ENCODE measurements at places on chromosomes 5 and 9.

GRCh38 chr5:112141582-112141981 lies 277.5 kb downstream of the EPB41L4A start:
- DNase-seq, result no peak

GRCh38 chr5:96079075-96079474 lies 117.4 kb upstream of the ELL2 start:
- peak; percentile 76 for DNase-seq

- no peak for DNase-seq
Measured at GRCh38 chr9:126856326-126856877, 4.0 kb upstream of the ZBTB34 start.

DNA sequence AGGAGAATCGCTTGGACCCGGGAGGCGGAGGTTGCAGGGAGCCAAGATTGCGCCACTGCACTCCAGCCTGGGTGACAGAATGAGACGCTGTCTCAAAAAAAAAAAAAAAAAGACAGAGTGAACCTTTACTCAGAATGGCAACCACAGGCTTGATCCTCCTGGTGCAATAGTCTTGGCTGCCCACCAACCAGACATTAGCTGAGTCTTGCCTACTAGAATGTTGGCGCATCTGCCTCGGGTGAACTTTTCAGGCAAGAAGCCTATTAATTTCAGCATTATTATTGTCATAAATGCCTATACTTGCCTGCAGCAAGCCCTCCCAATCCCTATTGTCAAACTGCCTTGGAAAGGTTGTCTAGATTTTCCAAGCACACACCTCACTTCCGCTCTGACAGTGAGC lies 4.2 kb downstream of the SERINC5 start:
- no peak for DNase-seq

DNA sequence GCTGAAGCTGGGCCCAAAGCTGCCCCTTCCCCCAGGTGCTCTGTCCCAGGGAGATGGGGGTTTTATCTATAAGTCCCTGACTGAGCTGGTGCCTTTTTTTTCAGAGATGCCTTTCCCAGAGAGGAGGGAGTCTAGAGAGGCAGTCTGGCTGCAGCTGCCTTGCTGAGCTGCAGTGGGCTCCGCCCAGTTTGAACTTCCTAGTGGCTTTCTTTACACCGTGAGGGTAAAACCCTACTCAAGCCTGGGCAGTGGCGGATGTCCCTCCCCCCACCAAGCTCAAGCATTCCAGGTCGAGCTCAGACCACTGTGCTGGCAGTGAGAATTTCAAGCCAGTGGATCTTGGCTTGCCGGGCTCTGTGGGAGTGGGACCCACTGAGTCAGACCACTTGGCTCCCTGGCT lies 41.3 kb downstream of the CAVIN4 start:
- DNase-seq, result no peak

- no peak for DNase-seq
Measured at GRCh38 chr5:100188339-100188738, 346.8 kb upstream of the FAM174A start.

GRCh38 chr9:89433826-89434225 lies 64.1 kb downstream of the SEMA4D start:
- peak; percentile 90 for DNase-seq

DNA sequence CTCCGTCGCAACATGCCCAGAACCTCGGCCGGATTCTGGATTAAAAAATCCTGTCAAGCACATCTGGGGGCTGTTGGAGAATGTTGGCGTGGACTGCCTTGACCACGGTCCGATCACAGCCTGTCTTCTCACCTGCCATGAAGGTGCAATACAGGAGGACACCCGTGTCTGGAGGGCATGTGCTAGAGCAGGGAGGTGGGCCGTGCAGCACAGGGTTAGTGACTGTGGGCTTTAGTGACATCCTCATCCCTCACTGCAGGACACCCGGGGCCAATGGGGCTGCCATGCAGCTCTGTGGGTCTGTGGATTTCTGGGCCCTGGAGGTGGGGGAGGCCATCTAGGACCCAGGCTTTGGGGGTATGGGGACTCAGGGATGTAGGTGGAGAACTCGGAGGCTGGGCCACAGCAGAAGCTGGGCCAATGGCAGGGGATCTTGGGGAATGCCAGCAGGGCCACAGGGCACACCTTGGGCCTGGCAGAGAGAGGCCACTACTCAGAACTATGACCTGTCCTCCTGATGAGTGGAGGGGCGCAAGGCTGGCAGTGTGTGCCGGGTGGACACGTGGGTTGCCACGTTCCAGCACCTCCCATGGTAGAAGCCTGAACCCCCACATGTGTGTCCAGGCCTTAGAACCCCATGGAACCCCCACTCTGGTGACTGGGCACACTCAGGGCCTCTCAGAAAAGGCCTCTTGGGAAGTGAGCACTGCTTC lies 23.3 kb downstream of the ZDHHC11B start:
- peak; percentile 15 for DNase-seq

GRCh38 chr5:10704949-10705621 lies 55.9 kb downstream of the DAP start:
- DNase-seq, result peak; percentile 38

DNA sequence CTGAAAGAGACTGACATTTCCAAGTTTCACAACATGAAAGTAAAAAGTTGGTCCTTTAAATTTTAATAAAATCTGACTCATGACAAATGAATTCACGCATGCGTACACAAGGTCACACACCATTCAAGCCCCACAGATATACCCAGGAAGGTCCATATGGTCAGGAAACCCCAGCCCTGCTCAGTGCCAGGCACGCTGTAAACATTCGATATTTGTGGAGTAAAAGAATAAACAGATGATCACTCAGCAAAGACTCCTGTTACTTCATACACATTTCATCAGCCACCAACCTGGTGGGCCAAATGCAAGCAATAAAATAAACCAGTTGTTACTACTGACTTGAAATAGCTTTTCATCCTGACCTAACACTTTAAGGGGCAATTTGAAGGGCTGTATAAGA lies 158.0 kb upstream of the RETREG1 start:
- DNase-seq, result no peak

DNA sequence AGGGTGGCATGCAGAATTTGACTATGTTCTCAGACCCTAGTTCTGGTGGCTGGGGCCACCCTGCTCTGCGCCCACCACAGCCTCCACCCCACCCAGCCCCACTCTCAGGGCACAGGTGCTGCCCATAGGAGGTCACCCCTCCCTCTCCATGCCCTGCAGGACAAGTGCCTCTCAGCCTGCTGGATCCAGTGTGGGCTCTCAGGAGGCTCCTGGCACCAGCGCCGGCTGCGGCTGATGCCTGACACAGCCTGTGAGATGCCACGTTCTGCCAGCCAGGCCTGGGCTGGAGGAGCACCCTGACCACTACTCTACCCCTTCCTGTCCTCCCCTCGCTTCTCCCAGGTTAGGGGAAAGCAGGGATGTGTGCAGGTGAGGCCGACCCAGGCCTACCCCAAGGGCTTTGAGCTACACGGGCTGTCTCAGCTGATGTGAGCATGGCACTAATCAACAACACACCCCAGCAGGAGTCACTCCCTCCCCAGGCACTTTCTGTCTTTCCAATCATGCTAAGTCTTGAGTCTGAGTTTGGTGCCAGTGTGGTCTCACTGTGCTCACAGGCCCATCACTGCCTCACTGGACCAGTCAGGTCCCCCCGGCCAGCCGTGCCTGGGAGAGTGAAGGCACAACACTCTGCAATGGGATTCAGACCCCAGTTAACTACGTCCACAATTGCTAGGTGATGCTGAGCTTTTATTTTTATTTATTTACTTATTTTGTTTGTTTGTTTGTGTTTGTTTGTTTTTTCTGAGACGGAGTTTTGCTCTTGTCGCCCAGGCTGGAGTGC lies 12.1 kb upstream of the BARX1 start:
- peak; percentile 5 for DNase-seq

DNA sequence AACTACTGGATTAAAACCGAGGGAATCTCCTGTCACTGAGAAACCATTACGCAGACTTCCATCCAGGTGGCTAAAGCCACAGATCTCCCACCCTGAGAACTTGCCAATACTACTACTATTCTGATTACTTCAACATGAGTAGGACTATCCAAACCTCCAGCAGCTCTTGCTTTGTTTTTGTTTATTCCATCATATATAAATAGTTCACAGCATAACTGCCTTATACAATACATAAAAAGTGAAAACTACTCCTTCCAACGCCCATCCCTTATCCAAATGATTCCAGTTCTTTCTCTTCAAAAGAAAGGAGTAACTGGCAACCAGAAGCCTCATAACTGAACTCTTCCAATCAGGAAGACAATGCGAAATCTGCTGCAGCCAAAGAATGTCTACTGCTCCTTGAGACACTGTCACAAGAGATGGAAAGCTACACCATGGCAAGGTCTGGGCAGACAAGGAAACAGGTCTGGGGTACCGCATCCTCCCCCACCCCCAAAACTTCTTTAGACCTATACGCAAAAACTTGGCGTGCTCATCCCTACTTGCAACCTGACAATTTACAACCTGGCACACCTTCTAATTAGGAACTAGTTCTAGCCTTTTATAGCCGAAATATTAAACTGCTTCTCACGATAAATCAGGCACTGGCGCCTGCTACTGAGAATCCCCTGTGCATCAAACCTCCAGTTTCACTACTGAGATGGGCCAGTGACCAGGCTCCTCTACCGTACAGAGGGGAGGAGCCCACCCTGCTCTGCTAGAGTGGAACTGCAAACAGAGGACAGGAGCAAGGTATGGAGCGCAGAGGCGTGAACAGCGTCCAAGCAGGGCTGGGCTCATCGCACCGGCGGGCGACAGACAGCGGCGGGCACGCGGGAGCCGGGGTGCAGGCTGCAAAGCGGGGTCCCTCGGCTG lies 986 bp downstream of the PLPP1 start:
- peak; percentile 12 for DNase-seq

DNA sequence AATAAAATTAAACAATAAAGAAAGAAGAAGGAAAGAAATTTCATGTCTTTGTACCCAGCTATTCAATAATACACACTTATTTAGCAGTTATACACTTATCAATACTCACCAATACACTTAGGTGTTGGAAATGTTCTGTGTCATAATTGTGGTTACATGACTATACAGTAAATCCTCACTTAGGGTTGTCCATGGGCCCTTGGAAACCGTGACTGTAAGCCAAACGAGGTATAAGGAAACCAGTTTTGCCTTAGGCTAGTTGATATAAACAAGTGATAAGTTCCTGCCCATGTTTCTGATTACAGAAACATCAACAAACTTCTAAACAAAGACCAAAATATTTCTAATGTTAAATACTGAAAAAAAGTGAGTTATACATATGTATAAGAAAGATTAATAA lies 10.0 kb upstream of the SLCO4C1 start:
- DNase-seq, result no peak

DNA sequence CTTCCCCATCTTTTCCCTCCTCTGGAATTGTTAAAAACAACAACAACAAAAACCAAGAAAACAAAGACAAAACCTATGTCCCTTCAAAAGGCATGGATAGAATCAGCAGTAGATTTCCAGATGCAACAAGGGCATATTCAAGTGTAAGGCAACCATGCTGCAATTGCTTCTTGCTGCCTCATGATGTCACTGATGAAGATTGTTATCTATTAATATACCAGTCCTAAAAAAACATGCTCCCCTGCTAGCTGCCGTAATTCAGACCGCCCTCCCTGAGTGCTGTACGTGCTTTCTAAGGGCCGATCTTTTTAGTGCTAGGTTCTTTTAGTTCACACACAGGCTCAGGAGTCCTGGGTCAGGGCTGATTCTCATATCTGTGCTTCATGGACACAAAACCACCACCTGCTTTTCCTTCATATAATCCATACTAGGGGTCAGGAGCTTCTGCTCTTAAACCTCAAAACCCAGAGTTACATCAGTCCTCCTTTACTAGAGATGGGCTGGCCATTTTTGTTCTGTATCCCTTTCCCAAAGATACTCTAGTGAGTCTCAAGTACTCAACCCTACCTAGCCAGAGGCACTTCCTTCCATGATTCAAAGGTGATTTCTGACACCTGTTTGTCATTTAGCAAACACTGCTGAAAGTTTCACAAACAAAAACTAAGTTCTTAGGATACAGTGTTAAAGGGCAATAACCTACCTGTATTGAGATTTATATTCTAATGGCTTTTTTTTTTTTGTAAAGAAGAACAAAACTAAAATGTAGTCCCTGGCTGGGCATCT lies 82.1 kb downstream of the GIN1 start:
- no peak for DNase-seq

GRCh38 chr5:151492729-151493128 lies 45.3 kb downstream of the SLC36A1 start:
- peak; percentile 81 for DNase-seq

GRCh38 chr9:69097064-69097463 lies 61.5 kb downstream of the FXN start:
- DNase-seq, result no peak

DNA sequence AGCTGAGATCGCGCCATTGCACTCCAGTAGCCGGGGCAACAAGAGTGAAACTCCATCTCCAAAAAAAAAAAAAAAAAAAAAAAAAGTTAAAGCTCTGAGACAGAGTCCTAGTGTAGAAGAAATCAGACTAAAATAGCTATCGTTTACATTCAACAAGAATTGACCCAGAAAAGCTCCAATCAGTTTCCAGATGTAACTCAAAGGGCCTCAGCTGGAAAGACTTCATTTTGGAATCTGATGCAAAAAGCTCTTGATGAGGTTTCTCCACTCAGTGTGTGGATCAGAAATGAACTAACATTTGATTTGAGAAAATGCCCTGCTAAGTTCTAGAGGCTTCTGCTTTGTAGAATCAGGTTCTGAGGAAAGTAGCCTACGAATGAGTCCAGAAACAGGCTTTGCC lies 7.2 kb upstream of the C1QTNF2 start:
- no peak for DNase-seq

GRCh38 chr5:39604491-39604890 lies 179.7 kb upstream of the DAB2 start:
- no peak for DNase-seq

DNA sequence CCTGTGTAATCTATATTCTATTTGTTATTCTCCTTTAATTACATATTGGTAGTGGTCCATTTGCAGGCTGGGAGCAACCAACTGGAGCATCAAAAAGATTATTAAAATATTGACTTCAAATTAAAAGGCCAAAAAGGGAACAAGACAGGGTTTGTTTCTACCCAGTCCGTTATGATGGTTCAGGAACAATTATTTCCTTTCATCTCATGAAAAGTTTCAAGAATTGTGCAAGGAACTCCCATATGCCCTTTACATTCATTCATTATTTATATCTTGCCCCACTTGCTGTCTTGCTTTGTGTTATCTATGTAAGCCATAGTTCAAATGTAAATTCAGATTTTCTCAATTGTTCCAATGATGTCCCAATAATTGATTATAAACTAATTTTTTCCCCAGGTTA lies 58.7 kb upstream of the TLE1 start:
- DNase-seq, result no peak

DNA sequence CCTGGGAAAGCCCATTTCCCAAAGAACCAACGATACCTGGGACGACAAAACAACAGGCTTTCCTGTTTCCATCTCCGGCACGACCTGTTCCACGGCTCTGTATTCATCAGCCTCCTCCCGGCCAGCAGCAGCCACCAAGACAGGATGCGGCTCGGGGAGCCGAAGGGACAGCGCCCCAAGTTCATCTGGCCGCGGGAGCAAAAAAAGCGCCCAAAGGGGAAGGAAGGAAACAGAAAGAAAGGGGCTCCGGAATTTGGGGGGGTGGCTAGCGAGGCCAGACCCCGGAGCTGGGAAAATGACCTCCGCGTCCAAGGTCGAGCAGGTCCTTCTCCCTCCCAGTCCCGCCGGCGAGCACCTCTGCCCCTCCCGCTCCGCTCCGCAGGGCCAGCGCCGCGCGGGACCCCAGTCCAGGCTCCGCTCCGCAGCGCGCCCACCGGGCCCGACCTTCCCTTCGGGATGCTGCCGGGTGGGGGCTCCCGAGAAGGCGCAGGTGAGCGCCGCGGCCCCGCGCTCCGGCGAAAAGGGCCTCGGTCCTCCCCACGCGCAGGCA lies 608 bp downstream of the ELOVL7 start:
- DNase-seq, result peak; percentile 35

Data from AG20443 (cell line).